ENCODE measurements at places on chromosomes 11 and 22.
A peak's percentile ranks its signal among the peaks of the same experiment; 100 is the strongest.

DNA sequence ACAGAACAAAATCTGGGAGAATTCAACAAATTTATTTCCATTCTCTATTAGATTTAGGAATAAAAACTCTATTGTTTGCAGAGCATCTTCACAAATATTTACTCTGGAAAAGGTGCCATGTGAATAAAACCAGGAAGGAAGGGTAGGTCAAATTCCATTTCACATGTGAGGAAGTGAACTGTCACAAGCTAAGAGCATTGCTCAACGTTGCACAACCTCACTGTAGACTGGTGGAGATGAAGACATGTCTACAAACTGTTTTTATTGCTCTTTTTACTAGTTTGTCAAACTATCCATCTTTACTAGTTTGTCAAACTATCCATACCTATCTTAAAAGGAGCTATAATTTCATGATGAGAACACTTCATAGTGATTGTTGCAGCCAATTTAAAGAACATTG is 236.4 kb downstream of the CNTN5 start:
- DNase-seq = no peak

- DNase-seq = no peak
Measured at GRCh38 chr22:28798810-28799605, 1.4 kb downstream of the XBP1 start.

DNA sequence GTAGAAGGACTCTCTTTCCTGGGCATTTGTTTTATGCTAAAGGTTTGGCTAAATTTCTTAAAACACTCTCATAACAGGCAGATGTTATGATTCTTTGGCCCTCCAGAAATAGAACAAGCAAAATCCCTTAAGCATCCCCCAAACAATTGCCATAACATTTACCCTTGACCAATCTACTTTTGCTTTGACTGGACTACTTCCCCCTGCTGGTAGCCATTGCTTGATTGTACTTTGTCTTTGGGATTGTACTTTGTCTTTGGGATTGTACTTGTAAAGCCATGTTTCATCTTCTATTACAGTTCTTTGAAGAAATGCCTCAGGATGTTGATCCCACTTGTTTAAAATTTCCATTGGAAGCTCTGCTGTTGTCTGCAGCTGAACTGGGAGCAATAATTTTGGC is 53.3 kb upstream of the GLYAT start:
- DNase-seq = no peak

- no peak for DNase-seq
Measured at GRCh38 chr22:49954991-49955580, 5.5 kb upstream of the PIM3 start.

DNA sequence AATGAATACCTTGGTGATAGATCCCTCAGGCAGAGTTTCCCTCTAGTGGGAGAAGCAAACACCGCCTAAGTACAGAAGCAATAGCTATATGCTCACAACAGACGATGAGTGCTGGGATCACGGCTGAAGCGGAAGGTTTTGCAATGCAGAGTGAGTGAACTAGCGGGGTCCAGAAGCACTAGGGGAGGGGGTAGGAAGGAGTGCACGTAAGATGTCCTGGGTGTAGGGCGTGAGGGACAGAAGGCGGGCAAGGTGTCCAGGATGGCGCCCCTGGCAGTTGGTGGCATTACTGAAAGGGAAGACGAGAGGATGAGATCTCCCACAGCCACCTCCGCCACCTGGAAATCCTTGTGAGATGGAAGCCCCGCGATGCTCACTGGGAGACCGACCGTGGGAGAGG is 81.0 kb downstream of the ETS1 start:
- DNase-seq = no peak

- no peak for DNase-seq
Measured at GRCh38 chr22:46902436-46902835, 140.0 kb downstream of the TBC1D22A start.

DNA sequence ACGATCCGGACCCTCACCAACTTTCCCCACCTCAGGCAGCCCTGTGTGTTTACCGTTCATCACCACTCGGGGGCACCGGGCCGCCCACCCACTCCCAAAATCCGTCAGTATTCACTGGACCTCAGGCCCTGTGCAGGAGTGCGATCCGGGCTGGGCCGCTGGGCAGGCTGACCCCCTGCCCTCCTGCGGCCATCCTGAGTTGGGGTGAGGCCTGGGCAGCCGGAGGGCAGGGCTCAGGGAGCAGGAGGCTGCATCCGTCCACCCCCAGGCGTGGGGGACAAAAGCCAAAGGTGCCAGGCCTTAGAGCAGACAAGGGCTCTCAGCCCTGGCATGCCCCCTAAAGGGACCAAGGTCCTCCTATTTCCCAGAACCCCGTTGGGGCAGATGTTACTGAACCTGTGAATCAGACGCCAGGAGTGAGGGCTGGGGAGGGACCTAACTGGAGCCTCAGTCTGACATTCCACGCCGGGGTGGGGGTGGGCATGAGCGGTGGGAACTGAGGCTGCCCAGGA is 16.8 kb upstream of the TMEM191C start:
- DNase-seq = peak; percentile 22

DNA sequence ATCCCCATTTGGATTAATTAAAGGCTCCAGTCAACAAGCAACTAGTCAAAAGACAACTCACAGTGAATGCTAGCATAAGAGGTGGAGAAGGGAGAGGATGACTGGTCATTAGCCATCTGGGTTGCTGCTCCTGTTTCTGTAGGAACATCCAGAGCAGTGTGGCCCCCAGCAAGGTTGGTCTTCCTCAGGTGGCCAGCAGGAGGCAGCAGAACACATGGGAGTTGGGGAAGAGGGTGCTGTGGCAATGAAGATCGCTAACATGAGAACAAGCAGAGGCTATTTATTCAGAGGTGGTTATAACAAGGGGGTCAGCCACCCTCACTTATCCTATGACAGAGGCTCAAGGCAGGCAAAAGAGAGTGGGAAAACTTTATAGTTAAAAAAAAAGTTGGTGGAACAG is 21.3 kb downstream of the IZUMO1R start:
- DNase-seq = peak; percentile 47

GRCh38 chr11:87306262-87306851 is 268.6 kb downstream of the TMEM135 start:
- DNase-seq = no peak

DNA sequence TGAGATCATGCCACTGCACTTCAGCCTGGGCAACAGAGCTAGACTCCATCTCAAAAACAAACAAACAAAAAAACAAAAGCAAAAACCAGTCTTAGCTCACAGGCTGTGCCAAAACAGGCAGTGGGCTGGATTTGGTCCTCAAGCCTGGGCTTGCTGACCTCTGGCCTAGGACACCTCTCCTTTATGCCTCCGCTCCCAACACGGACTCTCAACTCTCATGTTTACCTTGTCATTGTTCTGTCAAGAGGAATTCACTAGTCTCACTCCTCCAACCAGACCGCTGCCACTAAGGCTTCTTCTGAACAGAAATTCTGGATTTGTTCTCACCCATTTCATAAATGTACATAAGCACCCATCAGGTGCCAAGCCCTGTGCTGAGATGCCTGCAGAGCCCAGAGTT is 42.6 kb downstream of the FAM83F start:
- DNase-seq = no peak

DNA sequence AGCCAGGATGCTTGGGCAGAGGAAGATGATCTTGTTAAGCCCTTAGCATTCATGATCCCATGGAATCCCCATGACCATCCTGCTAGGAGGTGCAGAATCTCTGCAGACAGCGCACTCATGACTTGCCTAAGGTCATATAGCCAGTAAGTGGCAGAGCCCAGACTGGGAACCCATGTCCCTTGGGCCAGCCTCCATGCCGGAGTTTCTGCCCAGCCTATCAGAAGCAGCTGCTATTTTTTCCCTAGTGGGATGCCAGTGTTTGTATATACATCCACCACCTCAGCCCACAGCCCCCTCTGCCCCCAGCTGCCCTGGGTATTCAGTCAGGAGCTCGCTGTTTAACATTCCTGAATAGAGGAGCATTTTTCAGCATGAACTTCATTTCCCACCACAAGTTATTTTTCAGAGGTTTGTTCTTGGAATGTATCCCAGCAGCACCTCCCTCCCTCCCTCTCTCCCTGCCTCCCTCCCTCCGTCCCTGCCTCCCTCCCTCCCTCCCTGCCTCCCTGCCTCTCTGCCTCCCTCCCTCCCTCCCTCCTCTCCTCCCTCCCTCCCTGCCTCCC is 34.4 kb upstream of the SUSD2 start:
- DNase-seq = no peak

DNA sequence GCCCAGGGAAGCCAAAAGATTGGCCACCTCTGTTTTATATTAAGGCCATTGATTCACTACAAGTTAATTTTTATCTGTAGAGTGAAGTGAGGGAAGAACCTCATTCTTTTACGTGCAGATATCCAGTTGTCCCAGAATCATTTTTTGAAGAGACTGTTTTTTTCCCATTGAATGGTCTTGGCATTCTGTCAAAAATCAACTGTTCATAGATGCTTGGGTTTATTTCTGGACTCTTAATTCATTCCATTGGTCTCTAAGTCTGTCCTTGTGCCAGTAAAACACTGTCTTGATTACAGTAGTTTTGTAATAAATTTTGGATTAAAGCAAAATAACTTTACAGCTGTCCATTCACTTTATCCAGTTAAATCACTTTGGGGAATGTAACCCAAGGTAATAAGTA is 26.8 kb downstream of the WBP2NL start:
- DNase-seq = no peak

DNA sequence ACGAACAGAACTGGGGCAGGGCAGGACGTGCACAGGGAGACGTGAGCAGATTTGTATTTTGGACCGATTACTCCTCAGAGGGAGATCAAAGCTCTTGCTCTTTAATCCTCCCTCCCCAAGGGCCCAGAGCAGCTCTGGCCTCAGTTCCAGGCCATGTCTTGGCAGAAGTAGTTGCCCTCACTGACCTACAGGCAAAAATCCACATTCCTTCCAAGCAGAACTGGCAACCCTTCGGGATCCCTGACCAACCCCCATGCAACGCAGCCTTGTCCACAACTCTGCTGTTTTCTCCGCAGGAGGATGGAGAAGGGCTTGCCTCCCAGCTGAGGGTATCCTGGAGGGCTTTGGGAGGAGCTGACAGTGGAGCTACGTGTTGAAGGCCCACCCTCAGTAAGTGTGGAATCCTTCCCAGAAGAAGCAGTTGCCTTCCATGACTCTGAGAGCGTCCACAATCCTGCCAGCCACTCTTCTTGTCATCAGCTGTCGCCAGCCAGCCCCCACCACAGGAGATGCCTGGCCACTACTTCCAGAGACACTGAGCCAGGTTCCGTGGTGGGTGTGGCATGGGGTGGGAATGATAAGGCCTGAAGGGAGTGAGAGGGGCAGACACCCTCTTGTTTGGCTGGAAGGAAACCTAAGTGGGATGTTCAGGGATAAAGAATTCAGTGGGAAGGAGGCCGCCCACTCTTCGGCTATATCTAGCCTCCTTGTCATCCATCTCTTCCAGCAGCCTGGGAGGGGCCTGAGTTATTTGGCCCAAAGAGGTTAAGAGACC is 68.1 kb downstream of the PDE2A start:
- no peak for DNase-seq

GRCh38 chr11:7692426-7692825 is 13.9 kb downstream of the OVCH2 start:
- DNase-seq = no peak

GRCh38 chr22:48779211-48779643 is 1048.4 kb downstream of the BRD1 start:
- no peak for DNase-seq

GRCh38 chr11:126700768-126701519 is 299.6 kb downstream of the KIRREL3 start:
- no peak for DNase-seq

DNA sequence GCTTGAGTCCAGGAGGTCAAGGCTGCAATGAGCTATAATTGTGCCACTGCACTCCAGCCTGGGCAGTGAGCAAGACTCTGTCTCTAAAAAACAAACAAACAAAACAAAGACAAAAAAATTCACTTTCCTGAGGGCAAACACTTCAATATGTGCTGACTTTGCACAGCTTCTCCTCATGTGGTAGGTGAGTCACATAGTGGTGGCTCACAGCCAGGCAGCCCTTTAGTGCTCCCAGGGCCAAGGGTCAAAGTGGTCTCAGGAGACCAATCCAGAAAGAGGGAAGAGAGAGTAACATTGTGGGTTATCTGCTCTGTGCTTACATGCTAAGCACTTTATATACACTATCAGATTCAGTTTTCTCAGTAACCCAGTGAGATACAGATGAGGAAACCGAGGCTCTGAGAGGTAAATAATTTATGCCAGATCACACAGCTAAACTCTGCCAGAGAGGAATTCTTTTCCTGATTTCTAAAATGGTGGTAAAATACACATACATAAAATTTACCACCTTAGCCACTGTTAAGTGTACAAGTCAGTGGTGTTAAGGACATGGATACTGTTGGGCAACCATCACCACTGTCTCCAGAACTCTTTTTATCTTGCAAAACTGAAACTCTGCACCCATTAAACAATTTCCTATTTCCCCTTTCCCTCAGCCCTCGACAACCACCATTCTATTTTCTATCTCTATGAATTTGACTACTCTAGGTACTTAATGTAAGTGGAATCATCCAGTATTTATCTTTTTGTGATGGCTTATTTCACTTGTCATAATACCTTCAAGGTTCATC is 231.7 kb upstream of the NARS2 start:
- DNase-seq = no peak

DNA sequence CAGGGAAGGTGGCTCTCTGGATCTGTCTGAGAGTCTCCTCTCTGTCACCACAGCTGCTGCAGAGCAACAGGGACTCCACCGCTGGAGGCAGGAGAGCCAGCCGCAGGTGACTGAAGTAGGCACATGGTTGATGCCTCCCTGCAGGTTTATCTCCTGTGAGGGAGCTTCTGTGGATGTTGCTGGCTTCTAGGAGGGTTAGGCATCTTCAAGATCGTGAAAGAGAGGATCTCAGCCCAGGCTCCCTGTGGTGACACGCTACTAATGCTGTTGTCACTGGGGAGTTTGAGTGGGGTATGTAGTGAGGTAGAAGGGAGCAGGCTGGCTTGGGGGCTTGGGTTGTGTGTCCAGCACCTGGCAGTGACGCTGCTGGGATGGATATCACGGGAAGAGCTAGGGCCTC is 34.1 kb downstream of the DAGLA start:
- DNase-seq = no peak

GRCh38 chr11:73240190-73240781 is 22.2 kb downstream of the P2RY2 start:
- no peak for DNase-seq

- DNase-seq = no peak
Measured at GRCh38 chr11:6307876-6308275, 12.4 kb downstream of the CAVIN3 start.

- DNase-seq = no peak
Measured at GRCh38 chr11:29334776-29335130, 682.1 kb downstream of the KCNA4 start.

DNA sequence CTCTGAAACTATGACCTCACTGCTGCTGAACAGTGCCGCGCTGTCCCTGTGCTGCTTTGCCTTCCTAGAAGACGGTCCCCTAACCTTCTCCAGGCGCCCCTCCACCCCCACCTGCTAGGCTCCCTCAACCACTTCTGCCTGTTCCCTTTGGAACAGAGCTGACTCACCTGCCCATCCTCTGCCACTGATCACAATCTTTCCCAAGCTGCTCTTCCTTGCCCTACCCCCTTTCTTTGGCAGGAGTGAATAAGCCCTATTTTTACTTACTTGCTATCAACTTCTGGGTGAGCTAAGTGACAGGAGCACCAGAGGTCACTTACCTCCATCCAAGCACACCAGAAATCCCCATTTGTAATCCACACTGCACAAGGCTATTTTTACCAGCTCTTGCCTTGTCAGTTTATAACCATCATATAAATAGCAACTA is 116.0 kb upstream of the BID start:
- no peak for DNase-seq
